ENCODE measurements at places on chromosomes 5 and 9.

DNA sequence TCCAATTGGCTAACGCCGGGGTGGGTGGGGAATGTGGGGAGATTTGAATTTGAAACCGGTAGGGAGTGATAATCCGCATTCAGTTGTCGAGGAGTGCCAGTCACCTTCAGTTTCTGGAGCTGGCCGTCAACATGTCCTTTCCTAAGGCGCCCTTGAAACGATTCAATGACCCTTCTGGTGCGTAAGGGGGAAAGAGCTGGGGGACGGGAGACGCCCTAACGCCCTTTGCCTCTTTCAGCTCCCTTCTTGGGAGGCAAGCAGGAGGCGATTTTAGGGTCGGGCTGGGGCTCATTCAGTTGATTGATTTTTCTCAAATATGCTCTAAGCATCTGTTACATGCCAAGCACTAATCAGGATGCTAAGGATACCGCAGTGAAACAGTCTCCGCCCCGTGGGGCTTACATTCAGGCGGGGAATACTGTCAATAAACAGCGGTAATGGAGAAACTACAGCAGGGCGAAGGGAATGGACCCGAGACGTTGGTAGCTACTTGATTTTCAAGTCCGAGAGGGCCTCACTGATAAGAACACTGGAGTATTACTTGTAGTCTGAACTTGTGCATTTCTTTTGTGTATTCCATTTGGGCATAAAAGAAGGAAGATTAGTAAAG is at the start of gene HMMR:
HMMR (plus strand) TSS at position 71 of the 610 bp plus-strand sequence; CDS start at position 132, 61 bp downstream.
- no peak for DNase-seq

- DNase-seq = no peak
Measured at GRCh38 chr5:179953987-179954386, 46.3 kb upstream of the TBC1D9B start.

- DNase-seq = no peak
Measured at GRCh38 chr9:120677965-120678364, 36.3 kb downstream of the MEGF9 start.

GRCh38 chr5:13930541-13931171 is 13.8 kb downstream of the DNAH5 start:
- DNase-seq = no peak

- no peak for DNase-seq
Measured at GRCh38 chr9:137630679-137631078, 11.9 kb downstream of the EHMT1 start.

DNA sequence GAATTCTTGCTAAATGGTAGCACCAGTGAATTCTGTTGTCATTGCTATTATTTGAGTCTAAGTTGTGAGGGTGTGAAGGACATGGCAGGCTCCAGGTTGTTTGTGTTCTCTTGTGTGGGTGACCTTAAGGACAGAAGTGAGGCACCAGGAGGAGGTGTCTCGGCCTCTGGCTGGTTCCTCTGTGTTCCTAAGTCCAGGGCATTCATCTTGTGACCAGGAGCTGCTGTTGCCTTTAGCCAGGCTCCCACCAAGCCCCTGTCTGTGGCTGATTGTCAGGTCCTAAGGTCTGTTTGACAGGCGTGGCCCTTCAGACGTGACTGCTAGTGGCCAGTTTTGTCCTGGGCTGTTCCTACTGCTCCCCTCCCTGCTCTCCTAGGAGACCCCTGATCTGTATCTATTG is 89.4 kb downstream of the ANGPTL2 start:
- DNase-seq = no peak

DNA sequence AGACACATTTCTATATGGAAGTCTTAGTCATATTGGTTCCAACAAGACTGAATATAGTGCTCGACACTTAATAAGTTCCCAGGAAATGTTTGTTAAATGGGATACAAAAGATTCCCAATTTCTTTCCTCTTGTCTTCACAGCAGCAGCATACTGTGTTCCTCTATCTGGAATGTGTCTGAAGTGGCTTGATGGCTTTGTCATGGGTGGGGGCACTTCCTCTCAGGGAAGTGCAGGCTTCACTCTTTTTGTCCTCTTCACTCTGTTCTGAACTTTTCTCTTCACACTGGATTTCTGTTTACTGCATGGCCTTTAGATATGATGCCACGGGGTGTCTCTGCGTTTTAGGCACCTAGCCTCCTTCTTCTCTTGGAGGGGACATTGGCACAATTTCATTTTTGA is 127.7 kb upstream of the C9orf72 start:
- no peak for DNase-seq

GRCh38 chr5:65566505-65566904 is 3.4 kb downstream of the PPWD1 start:
- DNase-seq = no peak

DNA sequence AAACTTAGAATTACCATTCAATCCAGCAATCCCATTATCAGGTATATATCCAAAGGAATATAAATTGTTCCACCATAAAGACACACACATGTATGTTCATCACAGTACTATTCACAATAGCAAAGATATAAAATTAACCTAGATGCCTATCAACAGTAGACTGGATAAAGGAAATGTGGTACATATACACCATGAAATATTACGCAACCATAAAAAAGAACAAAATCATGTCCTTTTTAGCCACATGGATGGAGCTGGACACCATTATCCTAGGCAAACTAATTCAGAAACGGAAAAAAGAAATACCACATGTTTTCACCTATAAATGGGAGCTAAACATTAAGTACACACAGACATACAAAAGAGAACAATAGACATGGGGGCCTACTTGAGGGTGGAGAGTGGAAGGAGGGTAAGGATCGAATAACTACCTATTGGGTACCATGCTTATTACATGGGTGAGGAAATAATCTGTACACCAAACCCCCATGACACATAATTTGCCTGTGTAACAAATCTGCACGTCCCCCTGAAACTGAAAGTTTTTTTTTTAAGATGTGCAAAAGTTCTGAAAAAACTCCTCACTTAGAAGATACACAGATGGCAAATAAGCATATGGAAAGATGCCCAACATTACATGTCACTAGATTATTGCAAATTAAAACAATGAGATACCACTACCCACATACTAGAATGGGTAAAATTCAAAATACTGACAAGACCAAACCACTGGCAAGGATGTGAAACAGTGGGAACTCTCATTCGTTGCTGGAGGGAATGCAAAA is 313.0 kb upstream of the CD180 start:
- peak; percentile 4 for DNase-seq

DNA sequence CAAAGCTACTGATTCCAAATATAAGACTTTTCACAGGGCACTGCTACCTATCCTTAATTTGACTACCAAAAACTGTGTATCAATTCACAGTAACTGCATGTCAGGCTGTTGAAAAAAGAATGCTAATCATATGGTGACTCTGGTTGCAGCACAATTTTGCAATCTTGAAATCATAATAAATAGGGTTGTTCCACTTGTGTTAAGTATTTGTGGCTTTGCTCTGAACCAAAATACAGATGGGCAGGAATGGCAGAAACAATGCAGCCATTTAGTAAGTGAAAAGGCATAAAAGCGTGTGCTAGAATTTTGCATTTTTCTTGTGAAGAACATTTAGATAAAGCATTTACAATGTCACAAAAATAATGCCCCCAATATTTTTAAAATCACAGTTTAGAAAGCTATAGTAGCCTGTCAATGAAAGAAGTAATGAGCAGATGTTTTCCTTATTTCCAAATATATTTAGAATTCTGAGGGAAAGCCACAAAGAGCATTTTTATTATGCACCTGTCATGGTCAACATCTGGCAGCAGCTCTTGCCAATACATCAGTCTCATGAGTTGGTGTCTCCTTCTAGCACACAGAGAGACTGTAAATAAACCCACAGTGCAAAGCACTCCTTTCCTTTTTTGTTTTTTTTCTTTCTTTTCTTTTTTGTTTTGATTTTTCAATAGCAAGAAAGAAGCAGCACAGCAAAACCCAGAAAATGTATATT is 54.8 kb upstream of the PAM start:
- no peak for DNase-seq

GRCh38 chr5:150393096-150393645 is 19.5 kb downstream of the CD74 start:
- DNase-seq = no peak

DNA sequence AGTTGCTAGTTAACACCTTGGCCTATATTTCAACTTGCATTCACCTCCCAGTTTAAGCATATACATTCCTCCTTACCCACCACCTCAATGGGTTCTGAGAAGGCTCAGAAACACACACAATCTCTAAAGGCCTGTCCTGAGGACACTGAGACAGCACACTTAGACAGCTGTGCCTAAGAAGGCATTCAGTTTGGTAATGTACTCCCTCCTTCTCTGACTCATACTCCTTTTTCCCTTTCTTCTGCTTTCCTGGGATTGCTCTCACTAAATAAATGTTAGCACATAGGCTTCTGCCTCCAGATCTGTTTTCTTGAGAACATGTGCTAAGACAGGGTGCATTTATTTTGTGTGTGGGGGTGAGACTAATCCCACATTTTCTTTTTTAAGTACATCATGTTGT is 456.8 kb upstream of the CDH6 start:
- DNase-seq = no peak

GRCh38 chr9:79357194-79357593 is 214.6 kb upstream of the TLE4 start:
- DNase-seq = no peak

- DNase-seq = no peak
Measured at GRCh38 chr5:14855366-14855765, 16.2 kb downstream of the ANKH start.

GRCh38 chr9:133953976-133954709 is 38.0 kb downstream of the VAV2 start:
- DNase-seq = no peak

GRCh38 chr9:19517202-19517942 is 108.6 kb downstream of the ACER2 start:
- peak; percentile 13 for DNase-seq

GRCh38 chr9:121160025-121160424 is 41.6 kb downstream of the RAB14 start:
- no peak for DNase-seq

GRCh38 chr9:114130141-114130540 is 25.2 kb upstream of the COL27A1 start:
- DNase-seq = no peak

DNA sequence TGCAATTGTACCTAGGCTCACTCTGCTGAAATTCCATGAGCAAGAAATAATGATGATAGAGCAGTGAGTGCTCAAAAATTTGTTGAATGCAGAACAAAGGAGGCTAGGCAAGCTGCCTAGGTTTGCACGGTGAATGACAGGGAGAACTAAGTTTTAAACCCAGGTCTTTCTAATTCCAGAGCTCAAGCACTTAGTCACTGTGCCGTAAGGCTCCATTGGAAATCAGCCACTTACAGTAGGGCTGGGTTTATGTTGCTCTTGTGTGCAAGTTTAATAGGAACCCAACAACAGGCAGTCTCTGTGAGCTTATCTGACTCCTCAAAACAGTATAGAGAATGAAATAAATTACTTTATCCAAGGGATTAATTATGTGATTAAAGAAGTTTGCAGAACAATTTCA is 147.0 kb downstream of the CSNK1G3 start:
- no peak for DNase-seq

- DNase-seq = no peak
Measured at GRCh38 chr9:35828716-35829083, at the start of gene FAM221B. Gene FAM221B, minus strand, starts transcription at chr9:35828732. Its CDS starts 2,571 bp downstream, at chr9:35826161.

DNA sequence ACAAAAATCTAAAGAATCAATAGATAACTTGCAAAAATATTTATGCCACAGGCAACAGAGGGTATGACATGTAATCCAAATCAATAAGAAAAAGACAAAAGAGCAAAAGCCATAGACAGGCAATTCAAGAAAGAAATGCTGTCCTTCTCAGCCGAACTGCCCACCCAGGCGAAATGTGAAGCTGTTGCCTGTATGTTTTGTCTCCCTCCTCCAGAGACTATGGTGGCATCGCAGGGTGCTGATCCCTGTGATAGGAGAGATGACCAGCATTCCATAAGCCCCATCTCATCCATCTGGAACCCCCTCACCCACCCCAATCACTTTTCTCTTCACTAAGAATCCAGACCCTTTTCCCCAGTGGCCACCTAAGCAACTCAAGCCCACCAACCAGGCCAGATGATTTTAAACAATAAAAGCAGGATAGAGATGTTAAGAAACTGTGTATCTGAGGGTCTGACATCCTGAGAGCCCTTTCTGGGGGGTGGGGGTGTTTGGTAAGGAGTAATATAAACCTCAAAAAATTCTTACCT is 5.3 kb upstream of the ACSL6 start:
- DNase-seq = no peak

GRCh38 chr5:57174890-57175510 is 1.1 kb downstream of the GPBP1 start:
- DNase-seq = no peak

DNA sequence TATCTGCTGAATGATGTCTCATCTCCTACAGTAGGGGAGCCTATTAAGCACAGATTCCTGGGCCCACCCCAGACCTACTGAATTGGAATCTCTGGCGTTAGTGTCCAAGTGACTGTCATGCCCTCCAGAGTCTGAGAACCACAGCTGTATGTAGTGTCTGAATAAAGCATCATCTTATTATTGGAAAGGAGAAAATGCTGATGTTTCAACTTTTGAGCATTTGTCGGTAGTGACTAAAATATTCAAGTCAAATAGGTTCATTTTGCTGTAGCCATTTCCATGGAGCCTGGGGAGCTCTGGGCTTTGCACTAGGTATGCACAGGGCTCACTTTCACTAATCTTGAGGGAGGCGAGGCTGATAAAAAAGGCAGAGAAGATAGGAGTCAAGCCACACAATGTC is 4.8 kb upstream of the PPARGC1B start:
- no peak for DNase-seq

DNA sequence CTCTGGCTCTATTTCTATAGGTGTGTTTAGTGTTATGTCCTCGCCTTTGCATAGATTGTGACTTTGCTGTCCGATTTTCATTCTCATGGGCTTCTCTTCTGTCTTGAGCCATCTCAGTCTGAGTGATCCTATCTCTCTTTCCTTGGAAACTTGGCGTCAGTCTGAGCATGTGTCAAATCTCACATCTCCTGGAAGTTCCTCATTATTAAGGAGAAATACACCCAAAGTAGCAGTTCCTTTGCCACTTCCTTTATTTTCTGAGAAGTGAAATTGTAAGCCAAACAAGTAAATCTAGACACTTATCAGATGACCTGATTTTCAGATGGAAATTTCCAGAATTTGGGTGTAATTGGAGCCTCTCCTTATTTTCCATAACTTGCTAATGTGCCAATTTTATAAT is 126.9 kb upstream of the ANKH start:
- DNase-seq = no peak

DNA sequence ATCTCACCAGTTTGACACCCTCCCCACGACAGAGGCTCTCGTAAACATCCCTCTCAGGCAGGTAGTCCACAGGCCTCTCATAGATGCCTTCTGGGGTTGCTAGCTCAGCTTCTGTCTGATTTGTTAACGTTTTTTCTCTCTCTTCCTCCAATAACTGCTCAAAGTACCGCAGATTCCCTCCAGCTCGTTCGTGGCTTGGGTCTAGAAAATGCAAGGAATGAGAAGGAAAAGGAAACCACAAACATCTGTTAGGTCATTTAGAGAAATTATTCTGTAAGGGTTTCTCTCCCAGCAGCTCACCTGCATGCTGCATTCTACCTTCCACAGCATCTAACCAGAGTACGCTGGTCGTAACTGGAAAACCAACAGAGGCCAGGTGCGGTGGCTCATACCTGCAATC is 18.5 kb downstream of the P4HA2 start:
- DNase-seq = no peak

GRCh38 chr9:136201609-136202453 is 3.1 kb downstream of the LHX3 start:
- DNase-seq = no peak
